ENCODE measurements at places on chromosomes 4 and X. TPM values are rescaled to one million over a fixed set of nuclear protein-coding genes. Genes with fewer than 3 reads are reported as not detected.

The ASB12 gene
- total RNA-seq: not detected

The FAM47A gene
- total RNA-seq: not detected

The RASL11B gene
- 9.2 TPM for total RNA-seq

The RADX gene
- total RNA-seq: 5.9 TPM

The ERVMER34-1 gene
- not detected for total RNA-seq

The GPM6B gene
- total RNA-seq: 251 TPM

The HEPH gene
- total RNA-seq: 7.2 TPM

The POU4F2 gene
- total RNA-seq: not detected

The SOX3 gene
- not detected for total RNA-seq

The HPGD gene
- 3.5 TPM for total RNA-seq

The CENPI gene
- total RNA-seq: 3.3 TPM

The GC gene
- not detected for total RNA-seq

The NKRF gene
- total RNA-seq: 5.9 TPM

The GAGE12H gene
- not detected for total RNA-seq

The FATE1 gene
- total RNA-seq: not detected

The DYNLT3 gene
- total RNA-seq: 36.3 TPM

The PRKG2 gene
- 3.7 TPM for total RNA-seq

The HSD17B11 gene
- total RNA-seq: 62.4 TPM

The CDS1 gene
- total RNA-seq: 0.30 TPM

The GAGE1 gene
- not detected for total RNA-seq
